ENCODE measurements at places on chromosomes 5 and 9. TPM values are rescaled to one million over a fixed set of nuclear protein-coding genes. Genes with fewer than 3 reads are reported as not detected.
A peak's percentile ranks its signal among the peaks of the same experiment; 100 is the strongest.

C9 gene
- total RNA-seq = not detected

DBH gene
- not detected for total RNA-seq

NPR3 gene
- total RNA-seq = 3.0 TPM

IFNA21 gene
- not detected for total RNA-seq

CARD9 gene
- total RNA-seq = 1.7 TPM

RETREG1 gene
- total RNA-seq = 56.8 TPM

CORO2A gene
- 68.1 TPM for total RNA-seq

ROPN1L gene
- total RNA-seq = not detected

SPZ1 gene
- total RNA-seq = not detected

LCN1 gene
- total RNA-seq = not detected

FST gene
- total RNA-seq = 3.2 TPM

GRCh38 chr9:36148311-36149051 is 11.9 kb downstream of the GLIPR2 start:
- H3K4me3 ChIP-seq = no peak overlapping the region
- peak; percentile 86 for DNase-seq
- peak overlapping the region; percentile 77 for H3K27ac ChIP-seq

DNA sequence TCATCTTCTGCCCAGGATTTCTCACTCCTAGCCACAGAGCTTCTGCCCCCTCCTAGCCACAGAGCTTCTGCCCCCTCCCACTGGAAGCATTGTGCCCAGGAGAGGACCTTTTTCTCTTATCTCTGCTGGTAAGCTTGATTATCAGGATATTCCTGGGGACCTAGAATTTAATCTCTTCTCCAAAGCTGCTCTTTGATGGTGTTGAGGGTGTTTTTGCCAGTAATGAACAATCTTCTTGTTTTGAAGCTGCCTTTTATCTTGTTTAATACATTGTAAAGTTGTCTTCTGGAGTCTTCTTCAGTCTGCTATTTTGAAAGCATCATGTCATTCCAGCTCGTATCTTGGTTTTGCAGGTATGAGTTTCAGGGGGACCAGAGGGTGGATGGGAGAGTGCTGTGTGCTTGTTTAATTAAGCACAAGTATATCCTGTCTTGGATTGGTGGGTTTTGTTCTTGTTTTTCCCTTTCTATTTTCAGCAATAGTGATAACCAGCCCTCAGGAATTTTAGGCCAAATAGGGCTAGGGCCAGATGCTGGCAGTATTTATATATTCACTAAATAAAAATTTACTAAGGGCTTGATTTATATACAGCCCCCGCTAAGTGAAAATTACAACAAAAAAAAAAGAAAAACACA is 214.0 kb upstream of the DMRT1 start:
- no peak overlapping the region for H3K27ac ChIP-seq
- no peaks in the 10 kb centered on the region for H3K36me3 ChIP-seq
- H3K4me1 ChIP-seq = no peaks in the 10 kb centered on the region
- no peaks in the 10 kb centered on the region for H3K27me3 ChIP-seq
- no peak for DNase-seq
- H3K4me3 ChIP-seq = no peak overlapping the region

GRCh38 chr5:146475190-146475780 is 28.2 kb downstream of the TCERG1 start:
- H3K27ac ChIP-seq = no peak overlapping the region
- no peak overlapping the region for H3K4me3 ChIP-seq
- H3K4me1 ChIP-seq = no peaks in the 10 kb centered on the region
- no peak for DNase-seq
- no peaks in the 10 kb centered on the region for H3K27me3 ChIP-seq

- no peak overlapping the region for H3K4me3 ChIP-seq
- H3K36me3 ChIP-seq = no peaks in the 10 kb centered on the region
- H3K27me3 ChIP-seq = no peaks in the 10 kb centered on the region
- H3K27ac ChIP-seq = no peak overlapping the region
Measured at GRCh38 chr9:10127867-10128266, 484.9 kb downstream of the PTPRD start.

DNA sequence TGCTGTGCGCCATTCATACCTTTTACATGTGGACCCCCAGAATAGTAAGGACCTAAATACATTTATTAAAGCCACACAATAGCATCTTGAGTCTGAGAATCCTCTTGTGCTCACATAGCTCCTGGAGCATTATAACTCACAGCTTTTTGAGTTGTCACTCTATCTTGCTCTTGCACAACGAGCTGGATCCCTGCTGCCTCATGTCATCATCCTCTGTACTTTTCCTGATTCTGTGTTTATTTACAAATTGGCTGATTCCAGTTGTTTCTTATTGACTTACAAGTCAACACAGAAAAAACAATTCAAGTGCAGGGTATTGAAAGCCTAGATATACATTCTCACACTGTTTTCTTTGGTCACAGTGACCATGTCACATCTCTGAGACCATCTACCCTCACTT is 112.9 kb downstream of the SLC1A3 start:
- H3K4me3 ChIP-seq = no peak overlapping the region
- H3K27me3 ChIP-seq = no peaks in the 10 kb centered on the region
- no peaks in the 10 kb centered on the region for H3K36me3 ChIP-seq
- DNase-seq = no peak
- H3K4me1 ChIP-seq = no peaks in the 10 kb centered on the region
- no peak overlapping the region for H3K27ac ChIP-seq

GRCh38 chr5:7329141-7329540 is 66.8 kb upstream of the ADCY2 start:
- no peak overlapping the region for H3K4me3 ChIP-seq
- no peaks in the 10 kb centered on the region for H3K36me3 ChIP-seq
- H3K27me3 ChIP-seq = no peaks in the 10 kb centered on the region

- no peaks in the 10 kb centered on the region for H3K36me3 ChIP-seq
- H3K27me3 ChIP-seq = no peaks in the 10 kb centered on the region
- no peak overlapping the region for H3K27ac ChIP-seq
- no peak for DNase-seq
- H3K4me3 ChIP-seq = no peak overlapping the region
Measured at GRCh38 chr5:170576602-170577535, 73.0 kb downstream of the KCNIP1 start.

DNA sequence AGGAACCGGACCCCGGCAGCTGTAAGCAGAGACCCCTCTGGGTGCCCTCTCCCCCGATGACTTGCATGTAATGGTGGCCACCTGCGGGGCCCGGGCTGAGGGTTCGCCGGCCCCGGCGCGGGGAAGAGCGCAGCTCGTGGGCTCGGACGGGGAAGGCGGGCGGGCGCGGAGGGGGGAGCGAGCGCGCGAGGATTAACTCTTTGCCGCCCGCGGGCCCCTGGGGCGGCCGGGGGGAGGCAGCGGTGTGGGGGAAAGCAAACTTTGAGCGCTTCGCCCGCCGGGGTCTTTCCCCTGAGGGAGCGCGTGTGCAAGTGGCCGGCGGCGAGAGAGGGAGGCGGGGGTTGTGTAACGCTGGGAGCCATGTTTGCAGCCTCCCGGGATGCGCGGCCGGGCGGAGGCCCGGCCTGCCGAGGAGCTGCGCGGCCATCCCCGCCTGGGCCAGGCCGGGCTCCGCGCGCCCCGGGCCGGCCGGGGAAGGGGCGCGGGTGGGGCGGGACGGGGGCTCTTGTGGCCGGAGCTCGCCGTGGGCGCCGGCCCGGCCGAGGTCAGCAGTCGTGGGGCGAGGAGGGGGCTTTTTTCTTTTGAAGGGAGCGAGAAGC is 547 bp downstream of the ANP32B start:
- H3K27me3 ChIP-seq = no peaks in the 10 kb centered on the region
- H3K36me3 ChIP-seq = no peaks in the 10 kb centered on the region
- DNase-seq = peak; percentile 63
- peaks cover 5% of the 10 kb centered on the region for H3K4me1 ChIP-seq

- H3K27me3 ChIP-seq = no peaks in the 10 kb centered on the region
- peak; percentile 59 for DNase-seq
- no peak overlapping the region for H3K4me3 ChIP-seq
- no peaks in the 10 kb centered on the region for H3K36me3 ChIP-seq
- peak overlapping the region; percentile 72 for H3K27ac ChIP-seq
- no peaks in the 10 kb centered on the region for H3K4me1 ChIP-seq
Measured at GRCh38 chr5:136123236-136123768, 9.3 kb upstream of the SMAD5 start.

DNA sequence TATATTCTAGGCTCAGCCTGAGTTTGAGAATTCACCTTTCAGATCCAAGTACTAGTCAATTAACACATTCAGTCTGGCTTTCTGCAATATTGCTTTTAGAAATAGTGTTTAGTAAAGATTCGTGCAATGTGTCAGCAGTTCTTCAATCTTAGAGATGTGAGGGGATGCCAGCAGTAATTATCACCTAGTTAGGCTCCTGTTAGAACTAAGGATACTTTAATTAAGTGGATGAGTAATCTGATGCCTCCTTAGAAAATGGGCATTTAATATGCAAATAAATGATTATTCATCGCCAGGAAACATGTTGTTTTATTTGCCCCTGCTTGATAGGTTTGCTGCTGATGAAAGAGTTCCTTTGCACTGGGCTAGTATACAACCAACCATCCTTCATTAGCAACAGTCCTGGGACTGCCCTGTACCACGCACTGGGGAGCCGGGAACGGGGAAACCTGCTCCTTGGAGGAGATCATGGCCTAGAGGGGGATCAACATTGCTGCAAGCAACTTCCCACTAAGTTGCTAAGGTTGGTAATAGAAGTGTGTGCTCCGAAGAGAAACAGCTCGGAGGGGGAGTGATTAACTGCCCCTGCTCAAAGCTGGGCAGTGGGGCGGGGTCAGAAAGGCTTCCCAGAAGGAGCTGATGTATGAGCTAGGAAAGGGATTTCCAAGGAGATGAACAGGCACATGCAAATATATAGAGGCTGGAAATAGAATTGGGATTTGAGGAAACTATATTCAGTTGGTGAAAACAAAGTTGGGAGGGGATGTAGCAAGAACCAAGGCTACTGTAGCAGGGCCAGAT is 231.8 kb downstream of the DRD1 start:
- no peak overlapping the region for H3K27ac ChIP-seq
- no peaks in the 10 kb centered on the region for H3K4me1 ChIP-seq
- no peak for DNase-seq
- H3K36me3 ChIP-seq = no peaks in the 10 kb centered on the region
- H3K27me3 ChIP-seq = no peaks in the 10 kb centered on the region
- no peak overlapping the region for H3K4me3 ChIP-seq

- no peaks in the 10 kb centered on the region for H3K27me3 ChIP-seq
- no peaks in the 10 kb centered on the region for H3K36me3 ChIP-seq
- no peak overlapping the region for H3K27ac ChIP-seq
- DNase-seq = peak; percentile 32
Measured at GRCh38 chr9:123544007-123544827, 188.2 kb downstream of the CRB2 start.

- no peaks in the 10 kb centered on the region for H3K36me3 ChIP-seq
- no peaks in the 10 kb centered on the region for H3K27me3 ChIP-seq
- no peak overlapping the region for H3K4me3 ChIP-seq
Measured at GRCh38 chr9:90038763-90039162, 434.0 kb downstream of the GADD45G start.

DNA sequence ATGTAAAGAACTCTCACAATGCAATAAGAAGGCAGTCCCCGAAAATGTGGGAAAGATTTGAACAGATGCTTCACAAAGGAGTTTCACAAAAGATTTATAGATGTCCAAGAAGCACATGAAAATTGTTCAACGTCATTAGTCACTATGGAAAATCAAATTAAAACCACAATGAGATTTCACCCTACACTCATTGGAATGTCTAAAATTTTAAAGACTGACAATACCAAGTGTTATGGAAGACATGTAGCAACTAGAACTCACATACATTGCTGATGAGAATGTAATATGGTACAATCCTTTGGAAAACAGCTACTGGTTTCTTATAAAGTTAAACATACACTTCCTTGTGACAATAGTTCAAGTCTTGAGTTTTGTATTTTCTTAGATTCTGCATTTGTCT is 11.0 kb upstream of the RECK start:
- no peak for DNase-seq
- no peak overlapping the region for H3K4me3 ChIP-seq
- no peaks in the 10 kb centered on the region for H3K4me1 ChIP-seq
- H3K36me3 ChIP-seq = no peaks in the 10 kb centered on the region
- no peaks in the 10 kb centered on the region for H3K27me3 ChIP-seq

- no peaks in the 10 kb centered on the region for H3K27me3 ChIP-seq
- H3K36me3 ChIP-seq = no peaks in the 10 kb centered on the region
- no peaks in the 10 kb centered on the region for H3K4me1 ChIP-seq
- H3K4me3 ChIP-seq = no peak overlapping the region
- peak; percentile 30 for DNase-seq
- H3K27ac ChIP-seq = no peak overlapping the region
Measured at GRCh38 chr5:157342822-157343402, 77.0 kb downstream of the CYFIP2 start.

- H3K36me3 ChIP-seq = no peaks in the 10 kb centered on the region
- no peaks in the 10 kb centered on the region for H3K27me3 ChIP-seq
- no peak overlapping the region for H3K27ac ChIP-seq
- no peaks in the 10 kb centered on the region for H3K4me1 ChIP-seq
Measured at GRCh38 chr5:75203604-75204003, 33.1 kb downstream of the ANKRD31 start.

DNA sequence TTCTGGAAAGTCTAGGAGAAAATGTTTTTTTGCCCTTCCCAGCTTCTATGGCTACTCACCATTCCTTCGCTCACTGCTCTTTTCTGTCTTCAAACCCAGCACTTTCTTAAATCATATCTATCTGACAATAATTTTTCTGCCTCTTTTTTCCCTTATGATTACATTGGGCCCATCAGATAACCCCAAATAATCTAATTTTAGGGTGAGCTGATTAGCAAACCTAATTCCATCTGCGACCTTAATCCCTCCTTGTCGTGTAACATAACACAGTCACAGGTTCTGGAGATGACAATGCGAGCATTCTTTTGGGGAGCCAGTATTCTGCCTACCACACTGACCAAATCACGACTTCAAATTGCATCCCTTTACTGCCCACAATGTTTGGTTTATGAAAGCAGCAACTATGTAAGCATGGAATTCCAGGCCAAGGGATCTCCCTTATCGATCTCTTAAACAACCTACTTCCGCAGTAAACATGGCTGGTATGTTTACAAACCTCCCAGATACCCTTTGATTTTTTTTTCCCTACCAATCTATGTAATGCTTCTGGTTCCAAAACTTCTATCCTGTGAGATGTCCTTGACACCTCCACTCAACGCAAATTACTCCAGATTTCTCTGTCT is 2122.2 kb downstream of the MAT2B start:
- H3K4me3 ChIP-seq = no peak overlapping the region
- H3K27ac ChIP-seq = no peak overlapping the region
- DNase-seq = no peak
- H3K36me3 ChIP-seq = no peaks in the 10 kb centered on the region
- H3K4me1 ChIP-seq = no peaks in the 10 kb centered on the region
- H3K27me3 ChIP-seq = no peaks in the 10 kb centered on the region

DNA sequence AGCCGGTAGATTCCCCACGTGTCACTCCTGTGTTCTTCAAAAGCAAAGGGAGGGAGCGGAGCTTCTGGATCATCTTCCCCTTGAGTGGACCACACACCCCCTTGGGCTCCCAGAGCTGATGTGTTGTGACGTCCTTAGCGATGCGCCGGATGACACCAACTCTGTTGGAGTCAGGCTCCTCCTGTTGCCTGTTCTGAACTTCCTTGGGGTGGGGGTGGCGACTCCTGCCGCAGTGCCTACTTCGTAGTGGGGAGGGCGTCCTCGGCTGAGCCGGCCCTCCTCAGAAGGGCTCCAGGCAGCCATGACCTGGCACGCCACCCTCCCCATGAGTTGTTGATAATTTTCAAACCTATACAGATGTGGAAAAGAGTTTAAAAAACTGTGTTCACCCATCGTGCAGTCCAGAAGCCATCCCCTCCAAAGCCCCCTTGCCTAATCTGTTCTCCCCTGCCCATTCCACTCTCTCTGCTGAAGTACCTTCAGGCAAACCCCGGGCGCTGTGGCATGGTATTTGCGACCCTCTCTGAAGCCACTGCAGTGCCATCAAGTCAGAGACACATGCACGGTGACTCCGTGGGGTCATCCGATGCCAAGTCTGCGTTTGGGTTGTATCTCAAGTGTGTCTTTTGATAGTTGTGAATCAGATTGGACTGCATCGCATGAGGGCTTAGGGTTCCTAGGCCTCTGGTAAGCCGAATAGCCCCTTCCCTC is 16.7 kb downstream of the EXOC3 start:
- no peaks in the 10 kb centered on the region for H3K4me1 ChIP-seq
- H3K27me3 ChIP-seq = no peaks in the 10 kb centered on the region
- H3K36me3 ChIP-seq = peaks cover 19% of the 10 kb centered on the region
- no peak overlapping the region for H3K27ac ChIP-seq
